ENCODE measurements at places on chromosomes 2 and 18.

GRCh38 chr2:237500681-237501424 is 13.8 kb downstream of the MLPH start:
- DNase-seq = no peak

DNA sequence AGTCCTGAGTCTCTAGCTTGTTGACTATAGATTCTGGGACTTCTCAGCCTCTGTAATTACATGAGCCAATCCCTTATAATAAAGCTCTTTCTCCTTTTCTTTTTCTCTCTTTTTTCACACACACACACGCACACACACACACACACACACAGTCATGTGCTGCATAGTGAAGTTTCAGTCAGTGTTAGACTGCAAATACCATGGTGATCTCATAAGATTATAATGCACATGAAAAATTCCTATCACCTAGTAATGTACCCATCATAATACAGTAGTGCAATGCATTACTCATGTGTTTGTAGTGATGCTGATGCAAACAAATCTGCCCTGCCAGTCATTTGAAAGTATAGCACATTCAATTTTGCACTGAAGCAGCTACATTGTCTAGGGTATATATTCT is 558.2 kb downstream of the SUCLG1 start:
- DNase-seq = no peak

DNA sequence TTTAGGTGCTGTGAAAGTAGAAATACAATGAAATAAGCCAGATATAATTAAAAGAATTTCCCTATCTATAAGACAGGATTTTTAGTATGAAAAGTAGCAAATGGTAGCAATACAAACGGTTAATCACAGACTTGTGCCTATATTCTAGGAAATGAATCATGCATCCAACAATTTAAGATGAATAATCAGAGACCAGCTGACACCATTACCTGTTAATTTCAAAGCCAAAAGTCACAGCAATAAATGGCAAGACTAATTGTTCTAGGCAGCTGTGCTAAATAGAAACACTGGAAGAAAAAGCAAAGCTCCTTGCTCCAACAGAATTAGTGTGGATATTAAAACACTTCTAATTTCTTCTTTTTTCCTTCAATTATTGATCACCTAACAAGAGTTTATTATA is 35.1 kb upstream of the MPP4 start:
- DNase-seq = no peak

DNA sequence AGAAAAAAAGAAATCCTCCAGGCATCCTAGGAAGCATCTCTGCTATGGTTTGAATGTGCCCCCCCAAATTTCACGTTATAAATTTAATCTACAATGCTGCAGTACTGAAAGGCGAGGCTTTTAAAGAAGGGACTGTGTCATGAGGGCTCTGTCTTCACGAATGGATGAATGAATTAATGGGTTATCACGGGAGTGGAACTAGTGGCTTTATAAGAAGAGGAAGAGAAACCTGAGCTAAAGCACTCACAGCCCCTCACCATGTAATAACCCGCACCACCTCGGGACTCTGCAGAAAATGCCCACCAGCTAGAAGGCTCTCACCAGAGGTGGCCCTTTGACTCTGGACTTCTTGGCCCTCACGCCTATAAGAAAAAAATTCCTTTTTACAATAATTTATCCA is 27.6 kb downstream of the RNU4ATAC start:
- DNase-seq = no peak

DNA sequence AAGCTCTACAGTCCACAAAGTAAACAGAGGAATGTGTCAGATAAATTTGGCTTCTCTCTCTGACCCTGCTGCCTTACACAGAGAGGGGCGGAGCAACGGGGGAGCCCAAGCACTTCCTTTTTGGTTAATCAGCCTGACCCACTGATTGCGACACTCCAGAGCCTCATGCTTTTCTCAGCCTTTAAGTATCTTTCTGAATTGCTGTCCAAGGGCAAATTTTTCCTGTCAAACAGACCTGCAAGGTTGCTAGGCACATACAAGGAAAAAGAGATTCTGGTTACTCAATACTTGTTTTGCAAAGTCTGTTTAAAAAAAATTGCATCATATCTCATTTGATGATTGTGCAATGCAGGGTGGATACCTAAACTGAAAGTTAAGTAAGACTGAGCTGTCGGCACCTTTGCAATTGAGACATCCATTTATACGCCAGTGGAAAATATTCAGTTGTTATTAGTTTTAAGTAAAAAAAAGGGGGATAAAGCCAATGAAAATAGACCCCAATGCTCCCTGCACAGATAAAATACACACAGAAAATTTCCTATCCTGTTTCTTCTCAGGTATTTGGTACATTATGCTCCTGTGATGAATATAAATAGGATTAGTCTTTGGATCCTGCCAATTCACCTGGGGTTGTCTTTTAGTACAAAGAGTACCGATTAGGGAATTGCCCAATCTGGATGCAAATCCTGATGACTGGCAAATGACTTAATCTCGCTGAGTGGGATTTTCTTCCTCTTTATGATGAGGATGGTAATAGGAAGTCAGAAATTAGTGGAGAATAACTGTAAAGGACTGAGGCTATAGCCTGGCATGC is 260.2 kb upstream of the TRIB2 start:
- DNase-seq = peak; percentile 75

DNA sequence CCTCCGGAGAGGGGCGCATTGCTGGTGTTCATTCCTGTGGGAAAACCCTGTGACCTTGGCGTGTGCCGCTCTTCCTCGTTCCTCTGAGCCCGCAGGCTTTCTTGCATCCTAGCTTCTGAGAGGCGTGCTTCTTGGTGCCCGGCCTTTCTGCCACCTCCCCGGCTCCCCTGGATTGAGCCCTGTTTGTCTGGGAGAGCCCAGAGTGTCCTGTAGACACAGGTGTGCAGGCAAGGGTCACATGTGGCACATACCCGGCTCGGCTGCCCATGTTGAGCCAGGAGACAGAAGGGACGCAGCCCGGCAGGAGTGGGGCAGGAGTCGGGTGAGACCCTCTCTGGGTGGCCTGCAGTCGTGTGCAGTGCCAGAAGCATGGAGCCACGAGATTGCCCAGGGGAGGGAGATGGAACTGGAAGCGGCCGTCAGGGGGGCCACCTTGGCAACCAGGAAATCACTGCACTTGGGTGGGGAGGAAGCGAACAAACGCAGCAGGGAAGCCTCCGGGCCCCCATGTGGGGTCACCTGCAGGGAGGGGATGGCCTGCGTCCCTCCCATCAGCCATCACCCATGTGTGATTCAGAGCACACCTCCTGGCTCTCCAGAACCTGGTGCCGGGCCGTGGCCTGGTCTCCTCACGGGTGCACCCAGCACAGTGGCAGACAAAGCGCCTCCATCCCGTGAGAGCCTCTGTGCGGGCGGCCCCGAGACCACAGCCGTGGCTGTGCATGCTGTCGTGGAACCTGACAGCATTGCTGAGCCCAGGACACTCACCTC is 92.9 kb downstream of the SH3BP4 start:
- no peak for DNase-seq

- DNase-seq = no peak
Measured at GRCh38 chr2:74957886-74958273, 563 bp upstream of the POLE4 start.

DNA sequence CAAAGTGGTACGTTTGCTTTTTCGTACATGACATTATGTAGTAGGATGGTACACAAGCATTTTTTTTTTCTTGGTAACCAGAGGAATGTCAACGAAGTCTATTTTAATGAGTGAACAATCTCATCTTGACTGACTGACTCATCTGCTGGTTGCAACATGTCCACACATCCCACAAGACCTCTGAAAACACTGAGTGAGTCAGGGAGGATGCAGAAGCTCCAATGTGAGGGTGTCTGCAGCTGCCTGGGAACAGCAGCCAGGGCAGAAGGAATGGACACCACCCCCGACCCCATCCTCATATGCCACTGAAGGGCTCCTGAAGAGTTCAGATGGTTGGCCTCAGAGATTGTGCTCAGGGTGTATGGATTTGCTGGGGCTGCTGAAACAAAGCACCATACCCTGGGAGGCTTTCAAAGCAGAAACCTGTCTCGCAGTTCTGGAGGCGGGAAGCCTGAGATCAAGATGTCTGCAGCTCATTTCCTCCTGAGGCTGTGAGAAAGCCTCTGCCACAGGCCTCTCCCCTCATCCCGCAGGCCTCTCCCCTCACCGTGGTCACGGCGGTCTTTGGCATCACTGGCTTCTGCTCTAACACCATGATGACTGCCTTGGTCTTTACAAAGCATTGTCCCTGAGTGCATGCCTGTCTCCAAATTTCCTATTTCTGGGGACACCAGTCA is 124.6 kb downstream of the LRATD1 start:
- DNase-seq = no peak

DNA sequence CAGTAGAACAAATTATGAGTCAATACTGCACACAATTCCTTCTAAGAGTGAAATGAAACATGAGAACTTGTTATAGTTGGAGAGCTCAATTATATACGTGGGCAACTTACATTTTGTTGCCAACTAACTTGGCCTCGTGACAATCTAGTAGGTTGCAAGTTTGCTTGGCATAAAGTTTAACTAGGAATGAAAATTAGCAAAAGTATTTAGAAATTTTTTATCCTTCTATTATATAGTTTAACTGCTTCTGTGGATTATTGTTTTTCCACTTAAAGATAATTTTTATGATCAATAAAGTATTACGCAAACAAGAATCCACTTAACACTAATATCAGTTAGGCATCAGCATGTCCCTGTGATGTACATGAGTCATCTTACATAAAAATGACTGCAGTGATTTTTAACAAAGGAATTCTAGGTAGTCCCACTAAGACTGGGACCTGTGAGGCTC is 41.1 kb downstream of the FAM124B start:
- no peak for DNase-seq

All from activated T-cell treated with anti-CD3 and anti-CD28 coated beads, Interleukin-2, amount 50 U/mL, for 48 hours (primary cell).